Lower lobe of right lung (tissue), 2 donors: ENCODE measurements at places on chromosomes 5 and 9. TPM values are rescaled to one million over a fixed set of nuclear protein-coding genes. Genes with fewer than 3 reads are reported as not detected.

The NXNL2 gene
- 0.71 TPM for total RNA-seq

The CEL gene
- 1.4 TPM for total RNA-seq

The OTULINL gene
- total RNA-seq = 79.3 TPM

The KLF4 gene
- total RNA-seq = 107 TPM

The FGFR4 gene
- 59.7 TPM for total RNA-seq

The ZNF883 gene
- 0.89 TPM for total RNA-seq

The KCNMB1 gene
- total RNA-seq = 2.5 TPM

The ZNF366 gene
- 13.6 TPM for total RNA-seq

The NSG2 gene
- total RNA-seq = not detected

- DNase-seq = no peak
Measured at GRCh38 chr5:25025831-25026230, 381.1 kb upstream of the CDH10 start.

GRCh38 chr5:174327317-174327864 is 281.9 kb downstream of the NSG2 start:
- peak; percentile 63 for DNase-seq

DNA sequence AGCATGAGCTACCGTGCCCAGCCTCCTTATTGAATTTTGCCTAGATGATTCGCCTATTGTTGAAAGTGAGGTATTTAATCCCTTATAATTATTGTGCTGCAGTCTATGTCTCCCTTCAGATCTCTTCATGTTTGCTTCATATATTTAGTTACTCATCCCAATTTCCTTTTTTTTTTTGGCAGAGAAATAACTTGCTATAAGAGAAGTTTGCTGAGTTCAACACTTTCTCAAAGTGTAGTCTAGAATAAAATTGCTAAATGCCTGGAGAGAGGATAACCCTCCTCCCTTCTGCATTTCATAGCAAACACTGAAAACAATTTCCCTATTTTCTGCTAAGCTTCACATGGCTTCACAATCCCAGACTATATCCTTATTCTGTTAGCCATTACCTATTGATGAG is 136.6 kb upstream of the CD180 start:
- DNase-seq = no peak

DNA sequence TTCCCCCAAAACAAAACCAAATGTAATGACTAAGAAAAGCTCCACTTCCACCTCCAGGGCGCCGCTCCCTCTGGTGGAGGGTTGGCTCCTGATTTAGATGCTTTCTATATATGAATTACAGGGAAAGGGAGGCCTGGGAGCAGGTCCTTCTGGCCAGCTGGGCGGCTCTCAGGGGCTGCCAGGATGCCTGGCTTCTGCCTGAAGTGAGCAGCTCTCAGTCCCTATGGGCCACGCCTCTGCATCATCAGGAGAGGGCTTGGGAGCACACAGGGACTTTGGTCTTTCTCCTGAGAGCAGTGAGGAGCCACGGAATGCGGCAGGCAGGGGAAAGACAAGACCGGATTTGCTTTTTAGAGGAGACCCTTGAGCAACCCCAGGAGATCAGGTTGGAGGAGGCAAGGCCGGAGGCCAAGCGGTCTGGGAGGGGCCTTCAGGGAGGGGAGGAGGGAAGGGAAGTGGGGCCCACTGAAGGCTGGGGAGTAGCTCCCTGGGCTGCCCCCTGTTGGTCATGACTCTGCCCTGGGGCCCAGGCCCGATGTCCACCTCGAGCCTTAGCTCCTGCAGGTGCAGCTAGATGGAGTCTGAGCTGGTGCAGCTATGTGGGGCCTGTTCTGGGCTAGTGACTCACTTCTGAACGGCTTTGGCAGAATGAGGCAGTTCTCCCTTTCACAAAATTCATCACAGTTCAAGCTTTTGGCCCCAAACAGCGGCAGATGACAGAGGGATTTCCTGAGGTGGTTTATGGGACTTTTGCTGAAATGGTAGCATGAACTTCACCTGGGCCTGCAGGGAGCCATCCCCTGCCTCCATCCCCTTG is 11.3 kb upstream of the GRHPR start:
- no peak for DNase-seq

GRCh38 chr5:134504629-134505300 is 20.7 kb upstream of the JADE2 start:
- no peak for DNase-seq

DNA sequence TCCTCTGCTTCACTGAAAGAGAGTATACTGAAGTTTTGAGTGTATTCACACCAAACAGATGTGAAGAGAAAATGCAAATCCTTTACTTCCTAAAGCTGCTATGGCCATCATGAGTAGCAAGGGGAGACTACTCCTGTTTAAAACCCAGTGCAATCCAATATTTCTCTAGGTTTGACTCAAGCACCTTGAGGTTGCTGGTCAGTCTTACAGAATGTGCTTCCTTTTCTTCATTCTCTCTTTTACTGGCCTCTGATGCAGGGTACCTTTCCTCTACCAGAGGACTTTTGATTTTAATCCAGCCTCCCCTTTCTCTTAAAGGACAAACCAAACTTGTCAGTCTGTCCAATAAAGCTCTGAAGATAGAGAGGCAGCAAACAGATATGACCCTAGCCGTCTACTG is 98.1 kb upstream of the TLE4 start:
- DNase-seq = no peak

DNA sequence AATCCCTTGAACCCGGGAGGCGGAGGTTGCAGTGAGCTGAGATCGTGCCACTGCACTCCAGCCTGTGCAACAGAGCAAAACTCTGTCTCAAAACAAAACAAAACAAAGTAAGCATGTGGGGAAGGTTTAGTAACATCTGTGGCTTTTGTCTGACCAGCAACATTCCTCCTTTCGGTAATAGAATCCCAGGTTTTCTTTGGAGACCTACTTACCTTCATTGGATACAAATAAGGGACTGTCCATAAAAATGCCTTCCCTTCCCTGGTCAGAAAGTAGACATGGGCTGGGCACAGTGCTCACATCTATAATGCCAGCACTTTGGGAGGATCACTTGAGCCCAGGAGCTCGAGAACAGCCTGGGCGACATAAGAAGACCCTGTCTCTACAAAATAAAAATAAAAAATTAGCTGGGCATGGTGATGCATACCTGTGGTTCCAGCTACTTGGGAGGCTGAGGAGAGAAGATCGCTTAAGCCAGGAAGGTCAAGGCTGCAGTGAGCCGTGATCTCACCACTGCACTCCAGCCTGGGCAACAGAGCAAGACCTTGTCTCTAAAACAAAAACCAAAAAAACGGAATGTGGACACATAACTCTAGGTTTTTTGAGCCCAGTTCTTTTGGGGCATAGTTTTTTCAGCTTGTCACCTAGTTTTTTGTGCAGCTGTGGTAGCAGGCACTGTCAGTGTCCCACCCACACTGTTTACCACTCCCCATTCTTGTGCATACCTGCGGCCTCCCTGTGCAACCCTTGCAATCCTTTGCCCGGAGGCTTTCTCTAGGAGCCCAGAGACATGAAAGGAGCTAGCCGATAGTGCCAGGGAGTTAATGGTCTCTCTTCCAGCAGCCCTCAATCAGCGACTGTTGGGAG is 9.0 kb upstream of the SPINK4 start:
- DNase-seq = no peak

DNA sequence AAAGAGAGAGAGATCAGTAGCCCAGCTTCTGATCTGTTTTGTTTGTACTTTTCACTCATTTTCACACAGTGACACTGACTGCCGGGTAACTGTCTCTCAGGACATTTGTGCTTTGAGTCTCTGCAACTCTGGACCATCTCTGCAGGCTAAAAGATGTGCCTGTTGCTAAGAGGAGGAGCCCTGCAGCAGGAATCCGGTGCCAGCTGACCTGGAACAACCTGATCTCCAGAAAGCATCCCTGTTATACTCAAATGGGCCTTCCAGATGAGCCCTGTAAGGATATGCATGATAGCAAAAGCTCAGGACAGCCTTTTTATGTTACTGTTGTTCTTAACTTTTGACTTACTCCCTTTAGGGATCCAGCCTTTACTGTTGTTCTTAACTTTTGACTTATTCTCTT is 170.7 kb upstream of the RASEF start:
- no peak for DNase-seq

- no peak for DNase-seq
Measured at GRCh38 chr9:13113216-13113615, 166.3 kb downstream of the MPDZ start.

GRCh38 chr5:98104454-98105188 is 668.8 kb upstream of the RGMB start:
- no peak for DNase-seq
